ENCODE measurements at places on chromosomes 12 and 14. TPM values are rescaled to one million over a fixed set of nuclear protein-coding genes. Genes with fewer than 3 reads are reported as not detected.

GRCh38 chr14:93033983-93034670 lies 81.6 kb downstream of the ITPK1 start:
- peak overlapping the region; percentile 8 for H3K27ac ChIP-seq
- DNase-seq: peak; percentile 66
- peaks cover 66% of the 10 kb centered on the region for H3K4me1 ChIP-seq
- H3K4me3 ChIP-seq: no peak overlapping the region
- no peaks in the 10 kb centered on the region for H3K36me3 ChIP-seq

GRCh38 chr12:45216230-45216982 lies 511 bp downstream of the ANO6 start:
- peak overlapping the region; percentile 100 for H3K4me3 ChIP-seq
- H3K36me3 ChIP-seq: peaks cover 4% of the 10 kb centered on the region
- no peaks in the 10 kb centered on the region for H3K27me3 ChIP-seq
- peaks cover 63% of the 10 kb centered on the region for H3K4me1 ChIP-seq

GRCh38 chr12:99906786-99907579 lies 77.8 kb downstream of the ANKS1B start:
- DNase-seq: no peak
- H3K27me3 ChIP-seq: no peaks in the 10 kb centered on the region

DNA sequence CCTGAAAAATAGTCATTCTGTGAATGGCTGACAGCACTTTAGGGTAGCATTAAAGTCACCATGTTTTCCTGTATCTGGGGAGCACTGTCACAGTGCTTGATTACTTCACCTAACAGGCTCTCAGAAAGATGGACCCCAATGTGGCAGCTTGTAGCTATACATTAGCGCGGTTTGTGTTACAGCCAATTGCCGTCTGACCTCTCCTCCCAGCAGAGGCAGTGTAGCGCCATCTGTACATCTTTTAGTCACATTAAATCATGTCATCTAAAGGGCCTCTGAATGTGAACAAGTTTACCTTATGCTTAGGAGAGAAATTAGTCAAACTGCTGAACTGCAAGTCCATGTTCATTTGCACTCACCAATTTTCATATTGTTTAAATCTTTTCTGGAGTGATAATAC lies 113.7 kb downstream of the LMO3 start:
- H3K27ac ChIP-seq: no peak overlapping the region
- DNase-seq: peak; percentile 13
- no peaks in the 10 kb centered on the region for H3K4me1 ChIP-seq

GRCh38 chr12:16523951-16524331 lies 82.0 kb downstream of the LMO3 start:
- H3K36me3 ChIP-seq: no peaks in the 10 kb centered on the region
- no peak for DNase-seq
- no peaks in the 10 kb centered on the region for H3K27me3 ChIP-seq

DNA sequence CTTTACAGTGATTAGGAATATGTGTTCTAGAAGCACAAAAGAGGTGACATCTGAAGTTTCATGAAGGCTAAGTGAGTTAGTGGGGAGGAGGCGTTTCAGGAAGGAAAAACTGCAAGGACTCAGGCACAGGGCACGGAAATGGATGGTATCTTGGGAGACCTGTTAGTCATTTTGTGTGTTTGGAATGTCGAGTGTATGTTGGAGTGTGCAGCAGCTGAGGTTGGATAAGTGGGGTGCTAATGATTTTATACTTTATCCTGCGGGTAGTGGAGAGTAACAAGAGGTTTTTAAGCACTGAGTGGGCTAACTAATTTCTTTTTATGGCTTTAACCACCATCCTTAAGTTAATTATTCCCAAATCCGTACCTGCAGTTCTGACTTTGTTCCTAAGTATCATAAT lies 571.5 kb upstream of the FBXO33 start:
- no peak for DNase-seq
- H3K27ac ChIP-seq: no peak overlapping the region
- no peaks in the 10 kb centered on the region for H3K36me3 ChIP-seq

DNA sequence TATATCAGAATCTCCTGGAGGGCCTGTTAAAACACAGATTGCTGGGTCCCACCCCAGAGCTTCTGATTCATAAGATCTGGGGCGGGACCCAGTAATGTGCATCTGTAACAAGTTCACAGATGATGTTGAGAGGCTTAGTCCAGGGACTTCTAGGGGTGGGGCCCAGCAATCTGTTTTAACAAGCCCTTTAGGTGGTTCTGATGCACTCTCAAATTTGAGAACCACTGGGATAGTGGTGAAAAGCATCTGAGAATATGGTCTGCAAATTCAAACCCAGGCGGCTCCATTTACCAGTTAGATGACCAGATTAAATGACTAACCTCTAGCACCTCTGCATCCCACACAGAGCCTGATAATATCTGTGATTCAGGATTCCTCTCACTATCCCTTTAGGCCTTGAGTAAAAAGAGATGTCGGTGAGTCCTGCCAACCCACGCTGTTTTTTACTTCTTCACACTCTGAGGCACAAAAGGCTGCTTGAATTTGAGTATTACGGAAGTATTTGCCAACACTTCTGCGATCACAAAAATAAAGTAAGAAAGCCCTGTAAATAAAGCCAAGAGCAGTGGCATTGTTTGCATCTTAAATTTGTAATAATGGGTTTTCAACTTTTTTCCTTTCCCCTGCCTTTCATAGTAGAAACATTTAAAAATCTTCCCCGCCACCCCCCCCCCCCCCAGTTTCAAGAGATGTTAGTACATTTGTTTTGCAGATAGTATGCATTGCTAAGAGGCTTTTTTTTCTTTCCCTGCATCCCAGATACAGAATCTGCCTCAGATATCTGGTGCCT lies 1.8 kb upstream of the FRS2 start:
- no peak overlapping the region for H3K27ac ChIP-seq
- no peak for DNase-seq
- no peaks in the 10 kb centered on the region for H3K27me3 ChIP-seq
- H3K36me3 ChIP-seq: no peaks in the 10 kb centered on the region
- H3K4me1 ChIP-seq: peaks cover 56% of the 10 kb centered on the region
- H3K4me3 ChIP-seq: no peak overlapping the region

- H3K4me3 ChIP-seq: no peak overlapping the region
- peaks cover 20% of the 10 kb centered on the region for H3K4me1 ChIP-seq
- H3K27me3 ChIP-seq: no peaks in the 10 kb centered on the region
- H3K27ac ChIP-seq: peak overlapping the region; percentile 32
Observed at GRCh38 chr14:105282098-105282725, 18.6 kb downstream of the BRF1 start.

- H3K4me1 ChIP-seq: peaks cover 20% of the 10 kb centered on the region
- DNase-seq: no peak
- no peak overlapping the region for H3K27ac ChIP-seq
- no peaks in the 10 kb centered on the region for H3K27me3 ChIP-seq
- H3K4me3 ChIP-seq: no peak overlapping the region
Observed at GRCh38 chr14:55577229-55577628, 2.8 kb upstream of the KTN1 start.

DNA sequence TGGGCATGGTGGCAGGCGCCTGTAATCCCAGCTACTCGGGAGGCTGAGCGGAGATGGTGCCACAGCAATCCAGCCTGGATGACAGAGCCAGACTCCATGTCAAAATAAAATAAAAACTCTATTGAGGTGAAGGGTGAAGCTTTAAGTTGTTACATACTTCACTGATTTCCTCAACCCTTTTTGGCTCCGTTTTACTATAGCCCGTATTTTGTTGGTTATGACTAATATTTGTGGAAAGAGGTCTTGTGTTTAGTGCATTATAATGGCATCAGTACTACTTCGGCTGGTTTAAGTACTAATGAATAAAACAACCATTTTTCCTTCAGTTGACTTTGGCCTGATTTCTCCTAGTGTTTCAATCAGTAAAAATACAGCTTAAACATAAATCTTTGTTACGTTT lies 27.0 kb upstream of the SLC2A14 start:
- DNase-seq: no peak
- H3K4me3 ChIP-seq: no peak overlapping the region
- peaks cover 18% of the 10 kb centered on the region for H3K36me3 ChIP-seq
- peaks cover 8% of the 10 kb centered on the region for H3K4me1 ChIP-seq
- H3K27me3 ChIP-seq: no peaks in the 10 kb centered on the region
- 0 out of 2 replicates have a peak overlapping the region, but pooled peaks have one; percentile 33 for H3K27ac ChIP-seq

DNA sequence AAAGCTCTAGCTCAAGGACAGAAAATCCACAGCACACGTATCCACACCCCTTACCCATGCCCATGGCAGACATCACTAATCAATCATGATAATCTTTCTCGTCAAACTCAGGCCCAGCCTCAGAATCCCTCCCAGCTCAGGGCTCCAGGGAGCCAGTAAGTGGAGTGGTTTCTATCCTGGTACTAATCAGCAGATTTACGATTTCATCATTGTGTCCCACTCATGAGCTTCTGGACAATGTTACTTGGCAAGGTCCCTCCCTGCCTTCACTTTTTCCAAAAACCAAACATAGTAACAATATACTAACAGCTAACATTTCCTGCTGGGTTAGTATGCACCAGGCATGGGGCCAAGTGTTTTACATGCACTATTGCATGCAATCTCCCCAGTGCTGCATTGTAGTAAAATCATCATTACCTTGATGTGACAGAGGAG lies 45.8 kb upstream of the NCOR2 start:
- DNase-seq: no peak
- no peaks in the 10 kb centered on the region for H3K36me3 ChIP-seq
- H3K27ac ChIP-seq: no peak overlapping the region
- H3K27me3 ChIP-seq: no peaks in the 10 kb centered on the region

DNA sequence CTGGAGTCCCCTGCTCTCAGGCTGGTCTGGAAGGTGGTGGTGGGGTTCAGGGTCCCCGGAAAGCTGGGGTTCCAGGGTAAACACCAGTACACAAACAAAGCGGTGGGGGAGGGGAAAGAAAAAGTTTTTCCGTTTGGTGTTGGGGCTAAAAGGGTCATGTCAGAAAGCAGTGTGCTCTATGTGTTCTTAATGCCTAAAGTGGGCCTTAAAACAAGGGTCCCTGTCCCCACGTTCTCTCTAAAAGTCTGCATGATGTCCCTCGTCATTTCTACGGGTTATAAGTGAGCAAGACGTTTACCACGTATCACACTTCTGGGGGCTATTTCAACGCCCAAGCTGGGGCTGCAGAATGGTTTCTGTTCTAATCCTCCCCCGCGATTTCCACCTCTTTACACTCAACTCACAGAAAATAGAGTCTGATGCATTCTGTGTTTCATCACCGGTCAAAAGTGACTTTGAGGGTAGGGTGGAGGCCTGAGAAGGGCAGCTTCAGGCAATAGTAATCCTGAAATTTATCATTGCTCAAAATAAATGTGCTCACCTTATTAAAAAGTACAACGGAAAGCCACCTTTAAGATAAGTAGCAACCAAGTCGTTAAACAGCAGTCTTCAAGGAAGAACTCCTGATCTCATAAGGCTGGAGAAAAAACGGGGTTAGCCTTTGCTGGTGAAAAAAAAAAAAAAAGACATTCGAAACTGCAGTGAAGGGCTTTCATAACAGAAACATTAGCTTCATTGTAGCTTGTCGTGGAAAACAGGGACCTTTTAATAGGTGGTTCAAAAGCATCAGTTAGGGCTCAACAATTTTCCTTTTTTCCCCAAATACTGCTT lies 63.9 kb upstream of the PTGR2 start:
- H3K4me1 ChIP-seq: peaks cover 50% of the 10 kb centered on the region
- H3K27ac ChIP-seq: no peak overlapping the region
- peaks cover 70% of the 10 kb centered on the region for H3K27me3 ChIP-seq
- no peaks in the 10 kb centered on the region for H3K36me3 ChIP-seq

DNA sequence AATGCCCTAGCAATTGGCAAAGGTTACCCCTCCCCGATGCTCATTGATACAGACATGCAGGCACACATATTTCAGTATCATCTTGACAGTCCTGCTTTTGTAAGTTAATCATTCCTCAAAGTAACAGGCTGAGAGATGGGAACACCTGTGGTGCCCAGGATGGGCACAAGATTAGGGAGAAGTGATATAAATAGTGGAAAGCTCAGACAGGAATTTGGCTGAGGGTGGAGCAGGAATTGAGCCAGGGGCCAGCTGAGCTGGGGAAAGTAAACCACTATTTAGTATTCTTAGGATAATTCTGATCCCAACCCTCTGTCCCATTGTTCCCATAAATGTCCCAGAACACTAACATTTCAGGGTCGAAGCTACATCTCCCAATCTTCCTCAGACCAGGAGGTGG lies 38.3 kb downstream of the DAO start:
- H3K36me3 ChIP-seq: no peaks in the 10 kb centered on the region
- H3K4me1 ChIP-seq: peaks cover 2% of the 10 kb centered on the region
- no peak overlapping the region for H3K27ac ChIP-seq
- no peak overlapping the region for H3K4me3 ChIP-seq
- peaks cover 4% of the 10 kb centered on the region for H3K27me3 ChIP-seq

DNA sequence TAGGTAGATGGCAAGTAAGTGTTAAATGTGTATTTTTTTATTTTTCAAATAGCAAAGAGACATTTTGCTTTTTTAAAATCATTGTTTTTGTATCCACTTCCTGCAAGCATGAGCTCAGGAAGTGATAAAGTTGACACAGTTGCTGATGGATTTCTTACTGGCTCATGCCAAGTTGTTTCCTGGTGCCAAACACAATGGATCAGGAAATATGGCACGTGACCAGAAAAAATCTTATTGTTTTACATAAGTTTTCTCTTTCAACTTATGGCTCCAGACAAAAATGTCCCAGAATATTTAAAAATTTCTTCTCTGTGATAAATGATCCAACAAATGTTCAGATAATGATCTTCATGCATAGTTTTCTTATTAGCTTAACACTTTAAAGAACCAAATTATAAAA lies 1279.1 kb upstream of the FLRT2 start:
- H3K27ac ChIP-seq: no peak overlapping the region
- no peak for DNase-seq
- H3K27me3 ChIP-seq: no peaks in the 10 kb centered on the region
- H3K4me3 ChIP-seq: no peak overlapping the region
- peaks cover 34% of the 10 kb centered on the region for H3K4me1 ChIP-seq
- H3K36me3 ChIP-seq: no peaks in the 10 kb centered on the region

DNA sequence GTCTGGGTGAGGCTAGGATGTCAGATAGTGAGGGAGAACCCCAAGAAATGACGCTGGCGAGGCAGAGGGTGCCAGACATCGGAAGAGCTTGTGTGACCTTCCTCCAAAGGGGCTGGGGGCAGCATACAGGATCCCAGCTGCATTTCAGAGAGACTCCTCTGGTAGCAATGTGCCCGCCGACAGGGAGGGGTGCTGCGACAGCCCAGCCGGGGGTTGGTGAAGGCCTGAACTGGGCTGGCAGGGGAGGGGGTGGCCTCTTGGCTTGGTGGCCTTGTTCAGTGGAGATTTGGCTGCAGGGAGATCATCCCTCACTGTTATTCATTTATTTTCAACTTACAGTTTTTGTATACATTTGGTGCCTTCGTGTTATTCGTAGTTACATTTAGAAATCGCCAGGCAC lies 5.2 kb downstream of the TCHP start:
- H3K36me3 ChIP-seq: peaks cover 35% of the 10 kb centered on the region
- DNase-seq: no peak
- no peak overlapping the region for H3K27ac ChIP-seq

- DNase-seq: peak; percentile 21
- peaks cover 3% of the 10 kb centered on the region for H3K36me3 ChIP-seq
- H3K4me3 ChIP-seq: no peak overlapping the region
- H3K27ac ChIP-seq: 0 out of 2 replicates have a peak overlapping the region, but pooled peaks have one; percentile 18
- H3K4me1 ChIP-seq: peaks cover 49% of the 10 kb centered on the region
- 0 out of 2 replicates have a peak, but pooled peaks cover 5% of the 10 kb centered on the region for H3K27me3 ChIP-seq
Observed at GRCh38 chr12:5244513-5244972, 187.4 kb upstream of the NTF3 start.

OTUB2 gene
- total RNA-seq: 3.5 TPM

SERPINA1 gene
- total RNA-seq: 5.1 TPM

P2RX7 gene
- 0.55 TPM for total RNA-seq

PTPN6 gene
- 34.5 TPM for total RNA-seq

SMIM41 gene
- 0.14 TPM for total RNA-seq

RNASE7 gene
- total RNA-seq: not detected

SOX5 gene
- total RNA-seq: 3.6 TPM

VIPAS39 gene
- total RNA-seq: 17.0 TPM

All from WTC11 (cell line).